Fibroblast of skin of left biceps (primary cell): ENCODE measurements at places on chromosomes 6 and 20.

DNA sequence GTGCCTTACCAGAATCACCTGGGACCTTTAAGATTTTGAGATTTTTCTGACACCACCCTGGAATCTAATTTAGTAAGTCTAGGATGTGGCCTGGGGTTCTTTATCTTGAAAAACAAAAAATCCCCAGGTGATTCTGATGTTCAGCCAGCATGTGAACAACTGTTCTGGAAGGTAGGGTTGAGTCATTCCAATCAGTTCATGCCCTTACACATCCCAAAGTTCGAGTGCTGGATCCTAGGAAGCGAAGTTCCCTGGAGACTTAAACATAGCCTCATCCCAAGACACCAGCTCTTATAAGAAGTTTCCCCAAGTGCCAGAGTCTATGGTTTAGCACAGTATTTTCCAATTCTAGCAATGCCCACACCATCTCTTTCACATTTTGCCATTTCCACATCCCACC is 6.3 kb upstream of the TSHZ2 start:
- no peak for DNase-seq

DNA sequence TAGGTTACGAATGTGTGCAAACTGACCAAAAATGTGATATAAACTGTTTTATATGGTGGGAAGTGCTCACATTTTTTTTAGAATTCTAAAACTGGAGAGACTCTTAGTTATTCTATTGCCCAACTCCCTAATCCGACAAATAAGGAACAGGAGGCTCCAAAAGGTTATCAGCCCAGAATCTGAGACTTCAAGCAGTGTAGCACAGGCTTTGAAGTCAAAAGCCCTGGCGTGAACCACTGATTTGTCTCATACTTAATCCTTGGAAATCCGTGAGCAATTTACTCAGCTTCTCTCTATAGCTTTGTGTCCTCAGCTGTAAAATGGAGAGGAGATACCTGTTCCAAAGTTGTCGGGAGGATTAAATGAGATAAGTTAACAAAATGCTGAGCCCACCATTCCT is 368.8 kb upstream of the SASH1 start:
- DNase-seq: no peak

DNA sequence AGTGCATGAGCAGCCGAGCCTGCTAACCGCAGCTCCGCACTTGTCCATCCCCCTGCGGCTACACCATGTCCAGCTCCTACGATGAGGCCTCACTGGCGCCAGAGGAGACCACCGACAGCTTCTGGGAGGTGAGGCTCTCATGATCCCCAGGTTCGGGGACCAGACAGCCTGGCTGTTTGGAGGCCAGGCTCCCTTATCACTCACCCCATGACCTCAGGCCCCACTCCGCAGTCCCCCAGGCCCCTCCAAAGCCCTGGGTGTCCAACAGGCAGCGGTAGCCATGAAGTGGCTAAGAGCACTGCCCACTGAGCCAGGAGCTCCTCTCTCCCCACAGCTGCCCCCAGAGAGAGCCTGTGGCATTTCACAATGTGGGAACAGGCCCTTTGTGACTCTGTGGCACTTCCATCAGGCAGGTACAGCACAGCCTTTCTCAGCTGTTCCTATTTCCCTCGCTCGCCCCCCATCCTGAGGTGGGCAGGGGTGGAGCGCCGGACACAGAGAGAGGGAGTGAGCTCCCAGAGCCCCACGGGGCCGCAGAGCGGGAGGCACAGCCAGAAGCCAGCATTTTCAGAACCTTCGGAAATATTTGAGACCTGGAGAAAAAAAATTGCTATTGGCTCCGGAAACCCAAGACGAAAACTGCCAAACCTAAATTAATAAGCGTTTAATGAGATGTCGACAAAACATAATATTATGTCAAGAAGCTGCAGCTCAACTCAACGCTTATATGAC is 29.7 kb downstream of the SPDEF start:
- no peak for DNase-seq

GRCh38 chr6:84653027-84653551 is 111.3 kb downstream of the TBX18 start:
- no peak for DNase-seq

GRCh38 chr6:169177516-169178166 is 76.0 kb downstream of the THBS2 start:
- DNase-seq: no peak
